ENCODE measurements at places on chromosomes 5 and 9. TPM values are rescaled to one million over a fixed set of nuclear protein-coding genes. Genes with fewer than 3 reads are reported as not detected.

- DNase-seq, result no peak
Observed at GRCh38 chr5:7500256-7500655, 104.3 kb downstream of the ADCY2 start.

GPR151 gene
- not detected for total RNA-seq

GRCh38 chr5:7015586-7016256 lies 302.5 kb downstream of the TENT4A start:
- no peak for DNase-seq

- no peak for DNase-seq
Observed at GRCh38 chr5:2001300-2001699, 118.6 kb upstream of the IRX4 start.

DNA sequence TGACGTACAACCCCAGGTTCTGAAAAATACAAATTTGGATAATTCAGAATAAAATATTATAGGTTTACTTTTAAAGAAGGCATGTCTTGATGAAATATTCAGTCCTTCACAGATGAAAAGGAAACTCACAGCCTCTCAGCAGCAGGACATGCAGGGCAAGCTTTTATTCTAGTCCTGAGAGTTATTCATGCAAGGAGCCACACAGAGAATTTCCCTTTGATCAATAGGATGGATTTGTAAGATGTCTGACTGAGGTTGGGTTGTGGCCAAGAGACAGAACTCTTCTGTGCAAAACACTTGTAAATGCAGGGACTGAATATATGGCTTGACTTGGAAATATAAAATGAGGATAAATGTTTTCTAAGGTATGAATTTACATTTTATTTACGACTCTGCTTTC lies 48.8 kb upstream of the TBCA start:
- no peak for DNase-seq
